CD4-positive, alpha-beta T cell treated with Interleukin-6 for 4 hours (primary cell): ENCODE measurements at places on chromosomes 4 and X.

- DNase-seq, result no peak
Measured at GRCh38 chrX:140425712-140426395, 79.0 kb downstream of the SOX3 start.

- DNase-seq, result no peak
Measured at GRCh38 chr4:101309925-101310324, 37.4 kb downstream of the PPP3CA start.

DNA sequence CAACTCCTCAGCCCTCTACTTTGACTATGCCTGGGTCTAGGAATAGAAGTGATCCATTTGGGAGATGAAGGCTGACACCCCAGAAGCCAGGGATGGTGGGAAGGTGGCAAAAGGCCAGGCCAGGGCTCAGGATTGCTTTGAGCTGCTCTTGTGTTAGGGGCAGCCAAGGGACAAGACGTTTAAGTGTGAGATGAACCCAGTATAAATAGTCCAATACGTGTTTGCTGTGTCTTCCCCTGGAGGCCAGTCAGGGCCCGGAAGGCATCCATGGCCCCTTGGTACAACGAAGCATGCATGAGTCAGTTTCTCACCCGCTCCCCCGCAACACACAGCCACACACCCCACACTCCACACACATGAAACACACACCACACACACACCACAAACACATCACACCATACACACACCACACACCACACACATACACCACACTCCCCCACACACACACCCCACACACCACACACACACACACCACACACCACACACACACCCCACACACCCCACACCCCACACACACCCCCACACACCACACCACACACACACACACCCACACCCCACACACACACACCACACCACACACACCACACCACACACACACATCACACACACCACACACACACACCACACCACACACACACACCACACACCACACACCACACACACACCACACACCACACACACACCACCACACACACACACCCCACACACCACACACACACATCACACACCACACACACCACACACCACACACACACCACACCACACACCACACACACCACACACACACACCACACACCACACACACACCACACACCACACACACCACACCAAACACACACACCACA lies 5.1 kb downstream of the STARD8 start:
- DNase-seq, result no peak

- DNase-seq, result no peak
Measured at GRCh38 chrX:5431823-5432222, 796.8 kb downstream of the NLGN4X start.

GRCh38 chrX:63961964-63962363 lies 176.9 kb upstream of the ARHGEF9 start:
- DNase-seq, result no peak

DNA sequence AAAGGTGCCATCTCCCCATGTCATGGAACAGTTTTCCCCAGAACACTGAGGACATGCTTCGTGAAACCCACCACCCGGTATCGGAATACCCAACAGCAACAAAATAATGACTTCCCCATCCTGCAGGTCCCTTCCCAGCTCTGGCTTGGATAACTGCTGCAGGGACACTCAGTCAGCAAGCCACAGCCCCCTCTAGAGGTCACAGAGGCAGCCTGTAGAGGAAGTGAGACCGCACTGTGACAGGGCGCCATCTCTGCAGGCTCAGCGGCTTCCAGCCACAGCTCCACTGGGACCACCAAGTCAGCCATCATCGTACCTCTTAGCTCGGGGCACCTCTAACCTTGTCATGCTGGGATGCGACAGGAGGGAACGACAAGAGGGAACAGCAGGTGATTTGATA lies 315.9 kb downstream of the LDB2 start:
- no peak for DNase-seq

DNA sequence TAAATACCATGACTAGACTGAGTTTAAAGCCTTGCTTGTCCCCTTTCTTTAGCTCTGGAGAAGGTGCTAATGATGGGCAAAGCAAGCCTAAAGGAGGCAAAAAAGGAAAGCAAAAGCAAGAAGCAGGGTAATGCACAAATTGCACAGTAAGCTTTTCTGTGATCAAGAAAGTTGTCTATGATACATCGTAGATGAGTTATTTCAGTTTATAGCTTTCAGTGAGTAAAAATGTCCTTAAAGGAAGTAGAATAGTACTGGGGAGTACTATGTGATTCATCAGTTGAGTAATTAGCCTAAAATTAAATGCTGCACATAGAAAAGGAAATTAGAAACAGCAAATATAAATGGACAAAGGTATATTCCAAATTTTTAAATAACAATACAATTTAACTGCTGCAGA lies 50.2 kb upstream of the PDE5A start:
- DNase-seq, result no peak

GRCh38 chr4:16598597-16599206 lies 299.7 kb downstream of the LDB2 start:
- no peak for DNase-seq

DNA sequence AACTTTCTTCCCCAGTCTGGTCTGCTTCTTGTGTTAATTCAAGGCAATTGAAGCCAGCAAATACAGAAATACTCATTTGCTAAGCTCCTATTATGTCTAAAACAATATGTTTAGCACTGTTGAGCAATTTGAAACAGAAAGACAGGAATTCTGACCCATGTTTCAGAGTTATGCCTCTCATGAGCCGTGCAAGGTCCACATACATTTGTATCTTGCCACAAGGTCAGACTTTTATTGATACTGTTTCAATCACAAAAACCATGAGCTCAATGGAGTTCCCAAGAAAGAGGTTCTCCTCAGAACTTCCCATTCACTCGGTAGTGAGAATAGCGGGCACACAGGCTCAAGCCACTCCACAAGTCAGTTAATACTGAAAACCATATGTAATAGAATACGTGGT lies 47.6 kb upstream of the SPRY1 start:
- no peak for DNase-seq

GRCh38 chr4:178937130-178937529 lies 1494.9 kb upstream of the AGA start:
- DNase-seq, result no peak

- no peak for DNase-seq
Measured at GRCh38 chr4:8274765-8275547, 5.4 kb downstream of the HTRA3 start.

DNA sequence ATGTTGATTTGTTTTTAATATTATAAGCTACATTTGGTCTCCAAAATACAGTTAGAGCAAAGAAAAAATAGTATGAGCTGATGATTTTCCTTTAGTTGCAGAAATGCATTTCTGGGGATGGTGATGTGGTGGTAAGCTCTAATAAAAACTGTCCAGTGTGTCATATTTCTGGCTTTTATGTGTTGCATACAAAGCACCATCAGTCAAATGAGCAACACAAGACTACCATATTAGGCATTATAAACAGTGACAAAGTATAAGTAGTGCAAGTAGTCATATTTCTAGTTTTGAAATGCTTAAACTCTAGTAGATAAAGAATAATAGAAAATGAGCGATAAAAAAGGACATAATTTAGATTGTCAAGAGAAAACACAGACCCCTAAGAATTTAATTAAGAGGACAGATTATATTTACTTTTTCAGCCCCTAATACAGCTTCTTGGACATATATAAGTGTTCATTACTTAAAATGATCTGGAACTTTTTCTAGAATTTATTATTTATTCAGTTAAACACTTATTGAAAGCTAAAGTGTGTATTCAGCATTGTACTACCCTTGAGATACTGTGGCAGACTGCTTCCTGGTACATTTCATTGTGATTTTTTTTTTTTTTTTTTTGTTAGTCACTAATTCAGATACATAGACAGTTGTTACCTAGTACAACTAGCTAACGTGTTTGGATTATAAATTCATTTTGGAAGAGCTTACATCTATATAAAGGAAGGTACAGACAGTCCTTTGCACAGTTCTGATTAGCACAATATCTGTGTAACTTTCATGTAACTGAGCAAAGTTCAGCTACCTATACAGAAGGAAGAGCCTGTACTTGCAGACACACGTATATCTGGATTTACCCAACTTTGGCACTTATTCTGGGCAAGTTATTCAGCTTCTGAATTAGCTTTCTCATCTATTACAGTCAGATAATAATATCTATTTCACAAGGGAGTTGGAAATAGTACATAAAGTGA lies 22.3 kb downstream of the RAP1GDS1 start:
- DNase-seq, result no peak

DNA sequence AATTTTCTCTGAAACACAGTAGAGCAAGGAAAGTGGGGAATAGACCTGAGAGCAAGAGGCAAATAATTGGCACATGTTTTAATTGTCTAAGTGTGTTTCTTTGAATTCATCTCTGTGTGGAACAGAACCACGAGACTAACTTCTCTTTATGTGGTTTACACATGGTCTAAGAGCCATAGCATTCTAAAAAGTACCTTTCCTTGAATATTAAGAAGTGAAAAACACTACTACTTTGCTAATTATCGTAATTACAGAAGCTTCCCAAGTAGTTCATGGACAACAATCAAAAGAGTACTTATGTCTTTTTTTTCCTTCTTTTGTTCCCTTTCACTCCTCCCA lies 2.9 kb upstream of the CYBB start:
- no peak for DNase-seq

DNA sequence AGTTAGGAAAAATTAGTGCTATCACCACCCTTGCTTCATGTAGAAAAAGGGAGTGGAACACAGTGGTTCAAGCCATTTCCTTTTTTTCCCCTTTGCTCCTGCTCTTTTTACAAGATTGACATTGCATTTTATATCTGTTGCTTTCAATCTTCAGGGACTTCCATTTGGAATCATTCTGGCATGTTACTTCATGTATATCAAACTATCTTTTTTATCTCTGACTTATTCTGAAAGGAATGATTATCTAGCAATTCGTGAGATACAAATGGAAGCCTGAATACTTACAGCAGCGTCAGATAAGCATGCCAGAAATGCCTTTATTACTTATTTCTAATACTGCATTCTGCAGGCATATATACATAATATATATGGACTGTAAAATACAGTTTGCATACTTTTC lies 20.4 kb downstream of the ADGRL3 start:
- no peak for DNase-seq

DNA sequence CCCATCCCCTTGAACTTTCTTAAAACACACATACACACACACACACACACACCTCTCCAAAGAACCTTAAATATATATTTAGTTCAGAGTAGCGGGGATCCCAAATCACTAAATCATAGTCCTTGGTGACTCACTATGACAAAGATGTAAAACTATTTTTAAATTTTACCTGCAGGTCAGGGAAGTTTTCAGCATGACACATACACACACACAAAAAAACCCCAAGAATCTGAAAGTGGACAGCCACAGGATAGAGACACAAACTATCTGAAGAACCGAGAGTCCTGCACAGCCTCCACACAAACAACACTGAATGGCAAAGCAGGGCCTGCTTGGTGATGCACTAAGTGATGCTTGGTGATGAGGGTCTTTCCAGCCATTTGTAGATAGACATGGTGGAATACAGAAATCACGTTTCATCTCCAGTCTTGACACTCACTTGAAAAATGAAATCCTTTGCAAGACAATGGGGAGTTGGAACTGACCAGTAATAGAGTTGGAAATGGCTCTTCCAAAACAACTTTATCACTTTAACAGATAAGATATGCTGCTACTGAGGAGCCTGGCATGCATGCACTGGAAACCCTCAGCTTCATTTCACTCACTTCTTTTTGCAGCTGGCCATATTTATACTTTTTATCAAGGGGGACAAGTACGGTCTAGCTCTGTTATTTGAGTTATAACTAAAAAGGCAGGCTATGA lies 307.3 kb downstream of the RAPGEF2 start:
- no peak for DNase-seq

GRCh38 chr4:185011408-185011807 lies 6.9 kb upstream of the HELT start:
- DNase-seq, result peak; percentile 32

- DNase-seq, result no peak
Measured at GRCh38 chrX:95754411-95754810, 930.2 kb upstream of the DIAPH2 start.

DNA sequence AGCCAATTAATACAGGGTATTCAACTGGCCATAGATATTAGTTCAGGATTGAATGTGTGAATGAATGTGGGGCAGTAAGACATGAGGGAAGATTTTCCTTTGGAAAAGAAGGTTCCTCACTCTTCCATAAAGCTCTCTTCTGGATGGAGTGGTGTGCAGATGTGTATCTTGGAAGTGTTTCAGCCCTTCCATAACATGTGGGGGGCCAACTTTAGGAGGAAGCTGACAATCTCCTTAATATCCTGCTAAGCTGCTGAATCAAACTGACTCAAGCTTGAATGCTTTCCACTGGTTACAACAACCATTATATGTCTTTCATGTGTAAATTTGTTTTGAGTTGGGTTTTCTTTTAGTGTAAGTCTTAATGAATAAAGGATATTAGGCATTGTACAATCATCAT lies 40.3 kb downstream of the FANCB start:
- no peak for DNase-seq

DNA sequence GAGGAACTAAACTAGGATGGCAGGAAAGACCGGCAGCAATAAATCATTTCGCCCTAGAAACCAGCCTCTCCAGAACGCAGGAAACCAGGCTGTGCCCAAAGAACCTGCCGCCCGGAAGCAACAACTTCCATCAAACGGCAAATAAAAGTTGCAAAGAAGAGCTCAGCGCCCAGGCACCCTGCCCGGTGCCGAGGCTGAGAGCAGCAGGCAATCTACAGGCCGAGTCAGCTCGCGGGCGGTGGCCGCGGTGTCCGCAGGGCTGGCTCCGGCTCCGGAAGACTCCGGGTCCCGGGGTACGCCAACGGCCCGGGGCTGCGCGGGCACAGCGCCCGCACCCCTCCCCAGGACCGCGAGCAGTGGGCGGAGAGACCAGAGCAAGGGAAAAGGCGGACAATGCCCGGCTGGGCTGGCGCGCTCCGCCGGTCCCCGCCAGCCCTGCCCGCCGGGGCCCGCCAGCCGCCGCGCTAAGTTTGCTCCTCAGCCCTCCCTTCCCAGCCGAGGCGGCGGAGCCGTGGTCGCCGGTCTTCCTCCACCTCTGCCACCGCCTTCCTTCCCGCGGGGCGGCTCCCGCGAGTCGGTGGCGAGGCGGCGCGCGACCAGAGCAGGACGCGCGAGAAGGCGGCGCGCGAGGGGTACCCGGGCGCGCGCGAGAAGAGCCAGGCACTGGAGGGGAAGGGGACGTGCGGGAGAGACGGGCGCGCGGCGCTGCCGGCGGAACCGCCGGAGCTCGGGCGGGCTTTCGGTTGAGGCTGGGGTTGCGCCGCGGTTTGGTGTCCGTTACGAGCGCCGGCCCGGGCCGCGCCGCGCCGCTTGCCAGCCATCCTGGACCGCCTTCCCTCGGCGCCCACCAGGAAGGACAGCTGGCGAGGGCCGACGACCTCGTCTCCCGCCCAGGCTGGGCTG lies 733 bp downstream of the FRYL start:
- peak; percentile 77 for DNase-seq

DNA sequence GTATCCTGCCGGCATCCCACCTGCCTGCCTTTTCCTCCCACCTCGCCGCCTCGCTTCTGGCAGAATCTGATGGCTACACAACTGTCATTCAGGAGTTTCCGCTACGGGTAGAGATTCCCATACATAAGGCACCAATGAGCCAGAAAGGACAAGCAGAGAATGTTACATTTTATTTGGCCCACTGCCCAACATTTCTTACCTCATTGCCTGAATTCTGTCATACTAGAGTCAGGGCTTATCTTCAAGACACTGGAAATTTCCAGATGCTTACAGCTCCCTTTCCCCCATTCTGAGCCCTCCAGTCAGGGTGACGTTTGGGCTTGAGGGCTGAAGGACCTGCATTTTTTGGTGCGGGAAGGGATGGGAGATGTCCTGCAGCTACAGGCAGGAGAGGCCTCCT lies 113.0 kb downstream of the NHS start:
- no peak for DNase-seq

- no peak for DNase-seq
Measured at GRCh38 chr4:182971702-182972101, 54.5 kb upstream of the DCTD start.
